ENCODE measurements at places on chromosomes 13 and 19.

DNA sequence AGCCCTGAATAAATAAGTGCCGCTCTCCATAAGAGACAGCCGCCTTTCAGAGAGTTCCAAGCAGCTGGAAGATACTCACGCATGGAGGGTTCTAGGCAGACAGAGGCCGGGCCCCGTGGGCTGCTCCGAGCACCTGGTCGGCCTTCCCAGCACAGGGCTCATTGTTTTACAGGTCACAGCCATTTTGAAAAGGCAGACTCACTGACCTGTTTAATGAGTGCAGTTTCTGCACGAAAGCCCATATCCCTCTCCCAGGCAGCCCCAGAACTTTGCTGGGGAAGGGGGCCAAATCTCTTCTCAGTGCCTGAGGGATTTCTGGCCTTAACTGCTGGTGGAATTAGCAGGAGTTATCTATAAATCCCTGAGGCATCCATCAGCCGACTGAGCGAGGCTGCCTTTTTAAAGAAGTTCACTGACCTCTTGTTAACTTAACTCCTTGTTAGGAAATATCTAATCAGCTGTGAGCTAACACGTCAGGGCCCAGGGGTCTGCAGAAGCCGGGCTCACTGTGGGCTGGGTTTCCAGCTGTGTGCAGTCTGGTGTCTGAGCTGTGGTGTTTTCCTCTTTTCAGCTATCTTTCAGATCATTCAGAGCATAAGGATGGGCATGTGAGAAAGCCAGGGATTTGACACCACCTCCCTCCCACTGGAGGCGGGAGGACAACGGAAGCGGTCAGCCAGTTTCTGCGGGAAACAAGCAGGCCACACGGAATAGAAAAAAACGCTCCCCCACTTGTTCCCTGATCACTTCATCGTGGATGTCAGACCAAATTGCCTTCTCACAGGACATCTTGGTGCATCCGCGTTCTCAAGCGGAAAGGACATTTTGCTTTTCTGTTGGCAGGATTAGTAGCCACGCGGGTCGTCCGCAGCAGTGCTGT is 23.3 kb downstream of the SERP2 start:
- DNase-seq, result no peak

DNA sequence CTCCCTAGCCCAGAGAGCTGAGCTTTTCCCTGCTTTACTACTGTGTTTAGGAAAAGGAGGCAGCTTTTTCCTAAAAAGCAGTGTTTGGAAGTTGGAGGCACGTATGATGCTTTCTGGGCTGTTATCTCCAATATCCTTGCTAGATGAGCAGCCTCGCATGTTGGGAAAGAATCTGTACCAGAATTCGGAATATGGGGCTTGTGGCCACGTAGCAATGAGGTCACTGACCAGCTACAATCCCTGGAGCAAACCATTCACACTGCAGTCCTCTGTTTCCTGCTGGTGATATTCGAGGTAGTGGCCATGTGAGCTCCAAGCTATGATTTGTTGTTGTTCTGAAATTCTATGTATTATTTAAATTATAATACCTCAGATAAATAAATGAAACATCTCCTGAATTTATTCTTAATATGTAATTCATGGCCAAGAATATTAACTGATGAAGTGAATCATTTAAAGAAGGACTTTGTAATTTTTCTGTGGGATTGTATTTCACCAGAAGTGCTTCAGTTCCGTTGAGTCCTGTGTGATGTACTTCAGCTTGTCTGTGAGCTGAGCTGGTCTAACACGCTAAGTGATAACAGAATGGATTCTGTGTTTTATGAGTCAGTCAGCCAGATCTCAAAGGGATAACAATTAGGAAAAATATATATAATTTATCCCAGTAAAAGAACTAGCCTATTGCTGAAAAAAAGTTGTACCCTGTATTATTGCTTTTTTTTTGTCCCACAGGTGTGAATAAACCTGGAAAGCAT is 319.5 kb downstream of the SHISA2 start:
- DNase-seq, result no peak

DNA sequence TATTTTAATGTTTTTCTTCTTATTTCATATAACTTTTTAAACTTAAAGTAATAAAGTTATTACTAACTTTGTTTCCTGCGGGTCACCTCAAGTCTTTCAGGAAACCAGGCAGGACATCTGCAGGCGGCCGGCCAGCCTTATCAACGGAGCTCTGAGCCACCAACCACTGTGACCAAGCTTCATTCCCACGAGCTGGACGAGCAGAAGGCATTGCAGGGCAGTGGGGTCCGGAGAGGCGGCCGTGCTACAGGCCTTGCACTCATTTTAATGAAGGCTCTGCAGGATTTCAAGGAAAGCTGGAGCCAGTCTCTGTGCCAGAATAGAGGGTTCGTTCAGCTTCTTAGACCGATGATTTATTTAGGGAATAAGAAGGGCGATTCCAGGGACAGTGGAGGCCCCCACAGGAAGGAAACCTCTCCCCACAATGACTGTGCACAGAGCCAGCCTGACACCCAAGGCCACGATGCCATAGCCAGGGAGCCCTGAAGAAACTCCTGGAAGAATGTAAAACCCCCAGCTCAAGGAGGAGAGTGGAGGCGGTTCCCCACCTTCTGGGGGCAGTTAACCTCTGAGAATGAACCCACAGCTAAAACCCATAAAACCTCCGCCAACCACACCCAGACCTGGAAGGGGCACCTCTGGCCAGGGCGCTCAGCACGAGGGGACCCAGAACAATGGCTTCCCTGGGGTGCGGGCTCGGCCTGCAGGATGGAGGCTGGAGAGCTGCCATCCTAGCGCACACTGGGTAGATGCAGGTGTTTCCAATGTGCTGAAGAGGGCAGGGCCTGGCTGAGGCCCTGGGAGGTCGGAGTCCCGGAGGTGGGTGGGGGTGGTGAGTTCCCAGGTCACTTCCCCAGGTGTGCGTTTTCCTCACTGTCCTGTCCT is 75.0 kb downstream of the RASA3 start:
- no peak for DNase-seq

- no peak for DNase-seq
These were observed 315.9 kb downstream of the ATP8A2 start for GRCh38 chr13:25687471-25688225.

DNA sequence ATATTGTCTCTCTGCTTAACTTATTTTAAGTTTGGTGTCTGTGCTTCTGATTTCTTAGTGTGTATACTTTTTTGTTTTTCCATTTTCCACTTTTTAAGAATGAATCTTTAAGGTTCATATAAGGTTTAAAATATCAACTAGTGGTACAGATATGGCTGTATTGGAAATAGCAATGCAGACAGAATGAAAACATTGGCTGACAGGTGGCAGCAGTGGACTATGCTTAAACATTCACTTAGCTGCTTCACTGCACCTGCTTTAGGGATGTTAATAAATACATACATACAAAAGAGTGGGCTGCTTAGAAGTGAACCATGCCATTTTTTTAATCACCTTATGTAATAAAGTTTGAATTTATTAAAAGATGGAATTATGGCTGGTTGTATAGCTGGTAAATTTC is 27.3 kb downstream of the TM9SF2 start:
- no peak for DNase-seq

GRCh38 chr13:50400035-50400726 is 384.9 kb downstream of the KCNRG start:
- DNase-seq, result no peak

DNA sequence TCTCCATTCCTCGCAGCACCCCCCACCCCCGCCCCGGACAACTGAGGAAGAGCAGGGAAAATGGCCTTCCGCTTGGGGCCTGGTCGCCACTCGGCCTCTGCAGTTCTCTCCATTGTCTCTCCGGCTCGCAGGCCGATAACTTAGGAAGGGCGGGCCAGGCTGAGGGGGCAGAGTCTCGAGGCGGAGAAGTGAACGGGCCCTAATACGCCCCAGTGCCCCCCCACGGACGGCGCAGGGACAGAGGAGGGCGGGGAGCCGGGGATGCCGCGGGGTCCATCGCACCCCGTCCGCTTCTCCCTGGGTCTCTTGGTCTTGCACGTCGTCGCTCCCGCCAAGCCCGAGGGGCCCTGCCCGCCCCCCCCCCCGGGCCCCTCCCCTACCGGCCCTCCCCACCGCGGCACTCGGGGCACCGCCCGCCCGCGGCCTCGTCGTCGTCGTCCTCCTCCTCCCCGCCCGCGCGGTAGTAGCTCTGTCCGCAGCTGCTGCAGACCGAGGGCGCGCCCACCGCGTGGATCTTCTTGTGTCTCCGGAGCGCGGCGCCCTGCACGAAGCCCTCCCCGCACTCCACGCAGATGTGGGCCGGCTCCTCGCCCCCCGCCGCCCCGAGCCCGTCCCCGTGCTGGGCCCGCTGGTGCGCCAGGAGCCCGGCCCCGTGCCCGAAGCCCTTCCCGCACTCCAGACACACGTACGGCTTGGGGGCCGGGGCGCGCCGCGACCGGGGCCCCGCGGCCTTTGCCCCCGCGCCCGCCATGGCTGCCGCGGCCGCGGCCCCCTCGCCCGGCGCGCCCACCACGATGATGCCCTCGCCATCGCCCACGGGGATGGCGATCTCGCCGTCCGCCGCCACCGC is 33.2 kb downstream of the ZNF787 start:
- DNase-seq, result no peak

DNA sequence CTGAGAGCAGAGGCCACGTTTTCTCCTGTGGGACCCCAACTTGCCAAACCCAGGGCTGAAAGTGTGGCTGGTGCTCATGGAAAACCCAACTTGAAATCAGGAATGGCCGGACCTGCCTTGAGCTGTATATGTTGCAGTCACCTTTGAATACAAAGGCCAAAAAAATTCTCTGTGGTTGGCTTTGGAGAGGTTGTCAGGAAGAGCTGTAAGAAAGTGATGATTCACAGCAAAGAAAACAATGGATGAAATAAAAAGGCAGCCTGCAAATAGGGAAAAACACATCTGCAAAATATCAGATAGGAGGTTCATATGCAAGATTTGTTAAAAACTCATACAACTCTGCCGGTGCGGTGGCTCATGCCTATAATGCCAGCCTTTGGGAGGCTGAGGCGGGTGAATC is 715.8 kb downstream of the UQCRFS1 start:
- no peak for DNase-seq

GRCh38 chr13:111304041-111304544 is 16.3 kb upstream of the TEX29 start:
- no peak for DNase-seq

GRCh38 chr13:74367193-74367592 is 233.0 kb upstream of the KLF12 start:
- DNase-seq, result no peak

DNA sequence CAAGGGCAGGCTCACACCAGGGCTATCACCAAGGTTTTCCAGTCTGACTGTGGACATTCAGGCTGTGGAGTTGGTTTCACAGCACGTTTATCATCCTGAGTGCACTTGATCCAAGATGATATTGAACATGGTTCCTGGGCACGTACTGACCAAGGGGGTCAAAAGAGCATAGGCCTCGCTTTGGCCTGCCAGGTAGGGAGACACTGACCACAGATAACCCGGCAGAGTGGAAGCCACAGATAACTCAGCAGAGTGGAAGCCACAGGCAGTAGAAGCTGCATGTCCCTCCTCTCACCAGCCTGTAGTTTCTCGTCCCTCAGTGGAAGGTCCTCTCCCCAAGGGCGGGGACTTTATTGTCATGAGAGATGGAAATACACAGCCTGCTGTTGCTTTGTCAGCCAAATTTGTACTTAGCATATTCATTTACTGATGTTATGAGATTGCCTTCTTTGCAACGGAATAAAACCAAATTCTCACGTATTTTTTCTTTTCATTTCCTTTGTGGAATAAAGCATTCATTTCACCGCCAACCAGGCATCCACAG is 8.8 kb upstream of the KRTDAP start:
- no peak for DNase-seq

GRCh38 chr13:61830475-61830874 is 414.8 kb upstream of the PCDH20 start:
- DNase-seq, result no peak

GRCh38 chr13:21960108-21960507 is 289.2 kb downstream of the FGF9 start:
- no peak for DNase-seq

DNA sequence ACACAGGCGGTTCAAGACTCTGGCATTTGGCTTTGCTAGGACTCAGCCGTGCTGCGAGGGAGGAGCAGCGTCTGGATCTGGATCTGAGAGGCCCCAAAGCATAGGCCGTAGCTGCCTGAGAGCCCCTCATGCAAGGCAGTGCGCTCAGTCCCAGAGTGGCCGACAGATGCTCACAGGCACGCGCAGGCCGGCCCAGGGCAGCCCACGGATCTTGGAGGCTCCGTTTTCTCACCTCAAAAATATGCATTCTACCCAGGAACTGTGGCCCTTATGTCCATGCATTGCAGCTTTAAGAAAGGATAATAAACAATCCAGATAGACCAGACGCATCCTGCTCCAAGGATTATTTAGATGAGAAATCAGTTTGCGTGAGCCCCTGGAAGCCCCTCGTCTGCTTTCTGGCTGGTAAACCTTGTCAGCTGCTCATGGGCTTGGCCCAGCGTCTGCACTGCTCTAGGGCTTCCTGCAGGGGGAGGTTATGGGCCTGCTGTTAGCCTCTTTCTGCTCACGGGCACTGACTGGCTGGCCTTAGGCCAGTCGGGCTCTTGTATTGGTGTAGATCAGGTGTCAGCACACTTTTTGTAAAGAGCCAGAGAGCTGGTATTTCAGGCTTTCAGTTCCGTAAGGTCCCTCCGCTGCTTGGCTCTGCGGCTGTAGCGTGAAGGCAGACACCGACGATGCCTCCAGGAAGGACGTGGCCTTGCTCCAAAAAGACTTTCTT is 24.2 kb downstream of the TEX29 start:
- DNase-seq, result no peak

DNA sequence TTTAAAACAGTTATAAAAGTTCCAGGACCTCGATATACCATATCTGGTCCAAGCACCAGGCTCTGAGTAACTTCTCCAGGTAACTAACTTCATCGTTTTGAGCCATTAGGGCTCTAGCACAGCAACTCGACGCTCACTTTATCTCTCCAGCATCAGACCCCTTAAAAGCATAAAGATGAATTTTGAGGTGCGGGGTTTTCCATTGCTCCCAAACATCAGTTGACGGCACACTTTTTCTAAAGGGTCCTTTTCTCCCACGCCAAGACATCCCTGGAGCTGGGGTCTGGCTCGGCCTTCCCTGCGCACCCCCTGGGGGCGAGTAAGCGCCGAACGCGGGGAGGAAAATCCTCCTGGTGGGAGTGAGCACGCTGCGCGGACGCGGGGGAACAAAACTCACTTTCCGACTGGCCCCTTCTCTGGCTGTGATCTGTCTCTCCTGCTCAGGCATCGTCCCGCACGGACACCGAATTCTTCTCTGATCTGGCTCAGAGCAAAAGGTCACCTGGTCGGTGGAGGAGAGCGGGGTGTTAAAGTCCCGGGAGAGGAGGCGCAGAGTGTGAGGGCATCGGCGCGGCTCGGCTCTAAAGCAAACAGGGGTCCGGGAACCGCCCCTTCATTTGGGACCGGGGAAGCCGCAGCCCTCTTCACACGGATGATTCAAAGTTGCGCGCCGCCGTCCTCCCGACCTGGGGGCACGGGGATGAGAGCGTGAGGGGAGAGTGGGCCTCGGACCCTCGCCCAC is at the start of gene ATP7B:
ATP7B (minus strand) TSS at position 561 of the 742 bp plus-strand sequence; CDS start at position 448, 113 bp downstream.
- DNase-seq, result no peak

GRCh38 chr13:48731001-48731658 is 77.4 kb downstream of the CYSLTR2 start:
- DNase-seq, result no peak
